CD4-positive, alpha-beta T cell treated with Interleukin-1 beta for 1 hour (primary cell): ENCODE measurements at places on chromosomes 4 and X.

GRCh38 chr4:185902654-185903053 is 90.7 kb upstream of the SORBS2 start:
- no peak for DNase-seq

GRCh38 chr4:22848332-22848731 is 155.6 kb downstream of the GBA3 start:
- no peak for DNase-seq

GRCh38 chrX:150239946-150240642 is 123.0 kb upstream of the MAMLD1 start:
- no peak for DNase-seq

DNA sequence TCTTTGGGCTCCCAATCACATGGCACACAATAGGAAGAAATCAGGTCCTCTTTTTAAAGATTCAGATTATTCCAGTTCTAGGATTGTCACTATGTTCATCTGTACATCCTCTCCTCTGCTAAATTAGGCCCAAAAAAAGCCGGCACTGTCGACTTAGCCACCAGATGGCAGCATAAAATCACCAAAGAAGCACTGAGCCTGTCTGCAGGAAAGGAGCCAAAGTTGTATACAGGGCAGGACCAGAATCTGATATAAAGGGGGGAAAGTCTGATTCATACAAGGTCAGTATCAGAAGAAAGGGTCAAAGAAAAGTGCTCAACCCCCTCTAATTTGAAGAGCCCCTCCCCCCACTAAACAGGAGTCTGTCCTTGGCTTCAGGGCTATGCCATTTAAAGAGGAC is 292.5 kb downstream of the CHIC1 start:
- peak; percentile 70 for DNase-seq

- DNase-seq = no peak
These were observed 172.7 kb upstream of the USP9X start for GRCh38 chrX:40912576-40912975.
